ENCODE measurements at places on chromosomes 12 and 14. TPM values are rescaled to one million over a fixed set of nuclear protein-coding genes. Genes with fewer than 3 reads are reported as not detected.

- no peaks in the 10 kb centered on the region for H3K27me3 ChIP-seq
- H3K36me3 ChIP-seq, result no peaks in the 10 kb centered on the region
- H3K4me1 ChIP-seq, result no peaks in the 10 kb centered on the region
- H3K27ac ChIP-seq, result no peak overlapping the region
- H3K4me3 ChIP-seq, result no peak overlapping the region
- DNase-seq, result no peak
Measured at GRCh38 chr14:48560421-48560820, 885.0 kb upstream of the MDGA2 start.

DNA sequence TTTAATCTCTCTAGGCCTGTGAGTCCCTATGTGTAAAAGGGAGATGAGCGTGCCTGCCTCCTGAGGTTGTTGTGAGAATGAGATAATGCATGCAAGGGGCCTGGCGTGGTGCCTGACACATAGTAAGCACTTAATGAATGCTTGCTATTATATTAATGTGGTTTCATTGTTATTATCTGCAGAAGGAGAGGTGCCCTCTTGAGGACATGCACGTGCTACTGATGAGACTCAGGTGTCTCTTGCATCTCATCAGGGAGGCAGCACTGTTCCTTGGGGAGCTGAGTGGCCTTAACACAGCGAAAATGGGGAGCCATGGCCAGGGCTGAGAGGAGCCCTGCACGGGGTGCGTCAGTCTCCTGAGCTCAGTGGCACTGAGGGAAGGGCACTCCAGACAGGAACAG is 29.9 kb upstream of the BCDIN3D start:
- H3K4me3 ChIP-seq, result no peak overlapping the region
- no peak overlapping the region for H3K27ac ChIP-seq
- no peaks in the 10 kb centered on the region for H3K36me3 ChIP-seq
- no peaks in the 10 kb centered on the region for H3K4me1 ChIP-seq

GRCh38 chr14:93003945-93004698 is 81.2 kb downstream of the CHGA start:
- H3K4me1 ChIP-seq, result peaks cover 2% of the 10 kb centered on the region
- H3K27ac ChIP-seq, result no peak overlapping the region
- no peak overlapping the region for H3K4me3 ChIP-seq
- no peaks in the 10 kb centered on the region for H3K36me3 ChIP-seq

DNA sequence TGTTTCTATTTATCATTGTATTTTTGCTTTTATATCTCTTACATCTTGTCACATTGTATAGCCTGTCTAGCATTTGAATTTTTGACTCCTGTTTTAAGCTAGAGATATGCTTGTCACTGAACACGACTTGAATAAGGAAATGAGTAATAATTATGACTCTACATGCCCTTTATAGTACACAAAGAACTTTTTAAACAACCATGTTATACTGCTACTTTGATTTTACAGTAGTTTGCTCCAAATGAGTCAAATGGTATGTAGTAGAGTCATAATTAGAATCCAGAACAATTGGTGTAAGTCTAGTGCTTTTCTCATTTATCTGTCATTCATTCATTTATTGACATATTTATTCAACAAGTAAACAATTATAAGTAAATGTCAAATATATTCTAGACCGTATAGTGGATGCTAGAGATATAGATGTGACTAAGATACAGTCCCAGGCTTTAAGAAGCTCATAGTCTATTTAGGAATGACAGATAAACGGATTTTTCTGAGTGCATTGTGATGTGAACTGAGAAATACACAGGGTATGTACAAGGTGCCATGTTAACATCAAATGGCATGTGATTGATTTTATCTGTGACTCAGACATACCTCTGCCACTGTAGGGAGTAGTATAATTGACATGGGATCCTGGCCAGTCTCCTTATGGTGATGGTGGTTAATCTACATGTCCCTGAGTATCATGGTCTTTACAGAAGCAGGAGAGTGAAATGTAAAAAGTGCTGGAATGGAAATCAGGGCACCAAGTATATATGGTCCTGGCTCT is 799.7 kb downstream of the DIO2 start:
- H3K4me1 ChIP-seq, result no peaks in the 10 kb centered on the region
- no peak overlapping the region for H3K4me3 ChIP-seq
- no peaks in the 10 kb centered on the region for H3K27me3 ChIP-seq
- no peaks in the 10 kb centered on the region for H3K36me3 ChIP-seq

The TTC6 gene
- not detected for total RNA-seq

- H3K36me3 ChIP-seq, result peaks cover 3% of the 10 kb centered on the region
- DNase-seq, result no peak
- no peaks in the 10 kb centered on the region for H3K4me1 ChIP-seq
Measured at GRCh38 chr12:131353826-131354225, 357.1 kb upstream of the SFSWAP start.

- no peak overlapping the region for H3K27ac ChIP-seq
- no peak overlapping the region for H3K4me3 ChIP-seq
- peaks cover 3% of the 10 kb centered on the region for H3K4me1 ChIP-seq
Measured at GRCh38 chr14:19947413-19948090, 16.8 kb downstream of the OR4K1 start.

The REM2 gene
- total RNA-seq, result 0.52 TPM

The KLHL33 gene
- total RNA-seq, result 0.15 TPM

GRCh38 chr12:102728506-102729242 is 188.4 kb downstream of the PAH start:
- no peaks in the 10 kb centered on the region for H3K4me1 ChIP-seq
- DNase-seq, result no peak
- H3K27me3 ChIP-seq, result peaks cover 2% of the 10 kb centered on the region
- H3K4me3 ChIP-seq, result no peak overlapping the region
- no peaks in the 10 kb centered on the region for H3K36me3 ChIP-seq

The ADAM21 gene
- not detected for total RNA-seq

The SLC25A47 gene
- not detected for total RNA-seq

DNA sequence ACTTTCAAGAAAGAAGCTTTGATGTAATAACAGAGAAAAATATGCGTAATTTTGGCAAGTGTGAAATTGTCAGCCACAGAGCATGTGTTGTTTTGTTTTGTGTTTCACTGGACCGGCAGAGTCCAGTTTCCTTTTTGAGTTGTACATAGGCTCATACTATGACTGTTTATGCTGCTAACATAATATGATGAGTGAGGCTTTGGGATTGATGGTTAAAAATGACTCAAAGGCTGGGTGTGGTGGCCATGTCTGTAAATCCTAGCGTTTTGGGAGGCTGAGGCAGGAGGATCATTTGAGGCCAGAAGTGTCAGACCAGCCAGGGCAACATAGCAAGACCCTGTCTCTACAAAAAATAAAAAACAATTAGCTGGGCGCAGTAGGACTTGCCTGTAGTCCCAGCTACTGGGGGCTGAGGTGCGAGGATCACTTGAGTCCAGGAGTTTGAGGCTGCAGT is 487.9 kb downstream of the PCNX1 start:
- no peak overlapping the region for H3K4me3 ChIP-seq
- H3K27me3 ChIP-seq, result no peaks in the 10 kb centered on the region
- H3K36me3 ChIP-seq, result peaks cover 6% of the 10 kb centered on the region
- H3K27ac ChIP-seq, result no peak overlapping the region

GRCh38 chr14:21090194-21090939 is 8.1 kb downstream of the ZNF219 start:
- DNase-seq, result no peak
- no peak overlapping the region for H3K27ac ChIP-seq
- H3K4me3 ChIP-seq, result no peak overlapping the region
- peaks cover 29% of the 10 kb centered on the region for H3K4me1 ChIP-seq
- no peaks in the 10 kb centered on the region for H3K27me3 ChIP-seq

The ANKRD33 gene
- total RNA-seq, result not detected

DNA sequence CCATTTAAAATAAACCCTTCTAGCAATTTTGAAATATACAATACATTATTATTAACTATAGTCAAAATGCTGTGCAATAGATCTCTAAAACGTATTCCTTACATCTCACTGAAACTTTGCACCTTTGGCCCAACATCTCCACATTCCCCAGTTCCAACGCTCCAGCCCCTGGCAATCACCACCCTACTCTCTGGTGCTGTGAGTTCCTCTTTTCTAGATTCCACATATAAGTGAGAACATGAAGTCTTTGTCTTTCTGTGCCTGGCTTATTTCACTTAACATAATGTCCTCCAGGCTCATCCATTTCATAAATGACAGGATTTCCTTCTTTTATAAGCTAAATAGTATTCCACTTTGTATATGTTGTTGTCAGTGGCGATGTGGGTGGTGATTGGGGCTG is 194.7 kb upstream of the RTL1 start:
- no peaks in the 10 kb centered on the region for H3K36me3 ChIP-seq
- no peak overlapping the region for H3K27ac ChIP-seq
- DNase-seq, result no peak
- H3K4me1 ChIP-seq, result no peaks in the 10 kb centered on the region

DNA sequence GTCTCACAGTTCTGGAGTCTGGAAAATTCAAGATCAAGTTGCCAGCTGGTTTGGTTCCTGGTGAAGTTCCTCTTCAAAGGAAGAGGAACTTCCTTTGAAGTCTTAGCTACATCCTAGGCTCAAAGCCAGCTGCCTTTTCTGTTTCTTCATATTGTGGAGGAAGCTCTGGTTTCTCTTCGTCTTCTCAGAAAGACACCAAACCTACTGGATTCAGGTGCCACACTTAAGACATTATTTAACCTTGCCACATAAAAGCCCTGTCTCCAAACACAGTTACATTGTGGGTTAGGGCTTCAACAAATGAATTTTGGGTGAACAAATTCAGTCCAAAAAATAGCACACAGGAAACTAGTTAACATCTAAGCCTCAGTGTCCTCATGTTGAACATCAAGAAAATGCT is 1019.8 kb downstream of the GALC start:
- no peak overlapping the region for H3K27ac ChIP-seq
- H3K4me3 ChIP-seq, result no peak overlapping the region
- H3K27me3 ChIP-seq, result no peaks in the 10 kb centered on the region
- no peak for DNase-seq

The PGF gene
- total RNA-seq, result 0.15 TPM

The RAD52 gene
- 18.5 TPM for total RNA-seq

DNA sequence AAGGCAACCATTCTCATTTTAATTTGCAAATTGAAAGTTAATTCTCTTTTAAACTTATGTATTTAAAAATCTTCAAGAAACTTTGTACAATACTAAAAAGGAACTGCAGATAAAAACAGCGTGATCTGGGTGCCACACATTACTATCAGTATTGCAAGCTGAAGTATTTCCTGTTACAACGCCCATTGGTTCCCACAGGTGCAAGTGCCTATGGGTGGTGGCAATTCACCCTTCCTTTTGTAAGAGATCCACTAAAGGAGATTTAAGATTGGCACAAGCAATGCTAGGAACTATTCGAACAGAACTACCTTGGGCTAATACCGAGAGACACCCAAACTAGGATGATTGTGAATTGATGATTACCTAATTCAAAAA is 13.2 kb downstream of the TAOK3 start:
- H3K36me3 ChIP-seq, result peaks cover 14% of the 10 kb centered on the region
- H3K27me3 ChIP-seq, result no peaks in the 10 kb centered on the region
- H3K4me3 ChIP-seq, result peak overlapping the region; percentile 94
- peak overlapping the region; percentile 91 for H3K27ac ChIP-seq
- peak; percentile 57 for DNase-seq

The TCL1B gene
- total RNA-seq, result not detected

DNA sequence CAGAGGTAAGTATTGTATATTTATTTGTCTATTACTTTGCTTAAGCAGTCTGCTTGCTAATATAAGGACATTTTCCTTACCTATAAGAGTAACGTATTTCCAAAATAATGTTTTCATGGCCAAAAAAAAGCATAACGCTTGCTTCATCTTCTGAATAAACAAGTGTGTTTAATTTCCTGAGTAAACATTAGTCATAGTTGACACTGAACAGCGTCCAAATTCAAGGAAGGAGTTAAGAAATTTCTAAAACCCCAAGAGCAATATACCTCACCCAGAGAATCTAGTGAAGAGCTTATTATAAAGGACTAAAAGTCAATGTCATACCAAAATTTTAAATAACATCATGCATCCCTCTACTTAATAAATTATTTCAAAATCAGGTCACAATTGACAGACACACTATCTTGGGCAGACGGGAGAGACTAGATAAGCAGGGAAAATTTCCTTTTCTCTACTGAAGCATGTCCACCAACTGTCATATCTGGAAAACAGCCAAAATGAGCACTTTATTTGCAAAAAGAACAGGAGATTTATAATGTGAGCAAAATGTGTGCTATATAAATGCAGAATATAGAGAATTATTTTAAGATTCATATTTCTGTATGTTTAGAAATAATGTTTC is 25.1 kb downstream of the ANKS1B start:
- H3K4me3 ChIP-seq, result no peak overlapping the region
- H3K4me1 ChIP-seq, result no peaks in the 10 kb centered on the region
- H3K36me3 ChIP-seq, result no peaks in the 10 kb centered on the region

DNA sequence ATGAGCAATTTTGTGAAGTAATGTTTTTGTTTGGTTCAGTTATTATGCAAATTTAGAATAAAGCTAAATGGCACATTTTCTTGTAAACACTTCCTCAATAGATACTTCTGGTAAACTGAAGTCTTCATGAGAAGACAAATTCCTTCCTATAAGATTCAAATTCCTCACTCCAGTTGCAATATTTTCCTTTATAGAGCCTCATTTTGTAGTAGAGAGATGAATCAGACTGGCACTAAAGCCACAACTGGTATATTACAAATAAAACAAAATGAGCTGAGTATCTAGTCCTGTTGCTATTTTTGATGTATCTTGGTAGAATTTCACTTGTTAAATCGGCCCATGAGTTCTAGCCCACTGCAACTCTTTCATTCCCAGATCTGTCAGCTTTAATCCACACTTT is 5.5 kb downstream of the LGR5 start:
- peaks cover 2% of the 10 kb centered on the region for H3K36me3 ChIP-seq
- peaks cover 13% of the 10 kb centered on the region for H3K4me1 ChIP-seq
- no peak overlapping the region for H3K27ac ChIP-seq
- H3K4me3 ChIP-seq, result no peak overlapping the region

DNA sequence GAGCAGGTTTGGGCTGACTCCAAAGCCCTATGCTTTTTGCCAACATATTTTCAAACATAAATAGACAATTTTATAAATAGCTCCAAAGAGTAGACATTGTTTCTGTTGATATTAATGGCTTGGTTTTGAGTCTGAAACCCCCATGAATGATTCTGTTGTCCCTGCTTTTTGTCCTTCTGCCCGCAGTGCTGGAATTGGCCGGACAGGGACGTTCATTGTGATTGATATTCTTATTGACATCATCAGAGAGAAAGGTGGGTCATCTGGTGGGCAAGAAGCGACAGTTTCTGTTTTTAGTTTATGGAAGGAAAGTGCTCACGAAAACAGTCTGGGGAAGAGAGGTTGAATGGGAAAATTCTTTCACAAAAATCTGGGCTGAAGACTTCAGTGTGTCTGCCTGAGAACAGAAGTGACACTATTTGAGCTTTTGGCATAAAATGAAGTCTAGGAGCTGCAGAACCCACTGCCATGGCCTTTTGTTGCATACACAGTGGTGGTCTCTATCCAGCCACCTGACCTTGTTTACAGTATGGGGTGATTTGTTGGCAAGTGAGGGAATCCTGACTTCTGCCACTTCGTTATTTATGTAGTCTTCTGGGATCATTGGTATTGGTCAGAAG is 69.6 kb downstream of the PTPN11 start:
- DNase-seq, result no peak
- H3K27me3 ChIP-seq, result no peaks in the 10 kb centered on the region

DNA sequence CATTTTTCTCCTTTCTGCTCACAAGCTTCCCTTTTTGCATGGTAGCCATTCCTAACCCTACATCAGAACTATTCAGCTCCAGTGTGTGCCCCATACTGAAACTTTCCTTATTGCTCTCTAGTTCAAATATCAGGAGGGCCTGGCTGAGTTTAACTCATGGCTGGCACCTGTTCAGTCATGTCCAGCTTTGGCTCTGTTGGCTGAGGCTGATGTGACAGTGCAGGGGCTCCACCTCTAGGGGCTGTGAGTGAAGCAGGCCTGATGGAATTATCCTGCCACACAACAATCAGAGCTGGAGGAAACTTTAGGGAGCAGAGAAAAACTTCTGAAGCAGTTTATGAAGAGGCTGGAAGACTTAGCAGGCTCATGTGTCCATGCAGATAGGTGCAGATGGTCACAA is 8.5 kb downstream of the COQ6 start:
- no peak for DNase-seq
- no peak overlapping the region for H3K4me3 ChIP-seq
- H3K27ac ChIP-seq, result no peak overlapping the region
- H3K4me1 ChIP-seq, result no peaks in the 10 kb centered on the region
- no peaks in the 10 kb centered on the region for H3K27me3 ChIP-seq
